NCI-H2107 (cell line): ENCODE measurements at places on chromosomes 5 and 9.

GRCh38 chr5:73444499-73445438, 3.8 kb downstream of the FOXD1 start:
- DNase-seq, result no peak

- DNase-seq, result no peak
Measured at GRCh38 chr5:134007581-134008265, 2.9 kb upstream of the VDAC1 start.

DNA sequence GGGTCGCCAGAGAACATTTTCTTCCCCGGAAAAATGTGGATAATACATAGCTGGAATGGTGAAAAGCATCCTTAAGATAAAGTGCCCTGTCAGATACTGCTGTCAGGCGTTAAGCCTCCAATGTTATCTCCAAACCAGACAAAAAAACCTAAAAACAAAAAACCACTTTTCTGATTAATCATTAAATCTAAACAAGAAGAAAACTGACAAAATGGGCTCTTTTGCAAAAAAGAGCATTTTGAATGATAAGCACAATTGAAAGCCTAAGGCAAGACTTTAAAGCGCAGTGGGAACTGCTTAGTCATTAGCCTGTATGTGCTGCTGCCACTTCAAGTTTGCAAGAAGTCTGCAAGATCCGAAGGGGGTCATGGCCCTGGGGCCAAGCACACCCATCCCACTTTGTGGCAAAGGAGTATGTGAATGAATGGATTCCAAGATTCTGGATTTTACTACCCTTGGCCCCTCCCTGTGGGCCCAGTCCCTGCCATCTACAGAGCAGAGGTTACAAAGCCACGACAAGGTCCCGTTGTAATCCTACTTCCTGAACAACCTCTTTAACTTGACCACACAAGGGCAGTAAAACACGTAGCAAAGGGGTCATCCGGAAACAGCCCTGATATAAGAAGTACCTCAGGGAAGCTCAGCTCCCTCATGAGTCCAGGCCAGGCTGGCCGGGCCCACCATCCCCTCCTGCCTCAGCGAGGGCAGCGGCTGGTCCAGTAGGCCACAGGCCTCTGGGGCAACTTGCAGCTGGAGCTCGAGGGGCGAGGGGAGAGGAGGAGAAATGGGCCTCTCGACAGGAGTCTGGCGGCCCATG, 29.7 kb downstream of the SHB start:
- DNase-seq, result no peak

DNA sequence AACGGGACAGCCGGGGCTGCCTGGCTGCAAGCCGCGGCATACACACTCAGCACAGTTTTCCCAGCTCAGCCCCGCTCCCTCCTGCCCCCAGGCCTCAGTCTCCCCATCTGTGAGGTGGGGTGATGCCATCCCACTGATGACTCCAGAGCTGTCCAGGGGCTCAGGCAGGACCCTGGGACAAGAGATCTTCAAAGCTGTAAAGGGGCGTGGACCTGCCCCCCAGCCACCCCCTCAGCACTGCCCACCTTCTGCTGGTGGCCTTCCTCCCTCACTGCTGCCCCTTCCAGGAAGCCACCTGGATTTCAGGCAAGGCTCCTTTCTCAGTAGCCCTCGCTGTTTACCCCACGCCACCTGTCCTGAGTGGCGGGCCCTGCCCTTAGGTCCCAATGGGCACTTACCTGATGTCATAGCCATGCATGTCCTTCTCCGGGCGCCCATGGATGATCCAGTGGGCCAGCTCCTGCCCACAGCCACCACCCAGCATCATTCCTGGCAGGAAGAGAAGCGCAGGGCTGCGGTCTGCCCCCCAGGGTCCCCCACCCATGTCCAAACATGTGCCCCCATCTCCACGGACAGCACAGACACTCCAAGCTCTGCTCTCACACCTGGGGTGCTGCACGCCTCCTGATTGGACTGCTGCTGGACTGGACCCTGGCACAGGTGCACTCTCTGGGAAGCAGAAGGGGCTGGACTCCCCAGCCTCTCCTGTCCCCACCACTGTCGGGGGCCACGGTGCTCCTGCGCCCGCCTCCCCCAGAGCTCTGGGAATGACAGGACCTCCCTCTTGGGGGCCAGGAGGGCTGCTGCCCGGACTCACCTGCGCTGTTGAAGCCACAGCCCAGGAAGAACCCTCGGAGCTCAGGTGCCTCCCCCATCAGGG, 25.7 kb downstream of the SARDH start:
- DNase-seq, result no peak

DNA sequence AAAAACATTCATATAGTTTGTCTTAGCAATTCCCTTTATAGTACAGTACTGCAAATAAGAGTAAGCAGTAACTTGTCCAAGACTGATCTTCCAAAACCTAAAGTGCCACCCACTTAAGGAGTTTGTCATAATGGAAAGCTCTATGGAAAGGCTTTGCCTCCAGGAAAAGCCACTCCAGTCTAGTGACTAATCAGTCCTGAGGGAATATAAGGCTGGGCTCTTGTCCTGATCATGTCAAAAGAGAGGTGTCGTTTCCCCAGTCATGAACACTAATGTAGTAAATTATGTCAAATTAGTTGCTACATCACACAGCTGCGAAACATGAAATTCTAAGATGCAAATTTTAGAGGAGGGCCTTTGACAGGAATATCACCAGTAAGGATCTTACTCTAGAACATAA, 271.6 kb downstream of the GABRB2 start:
- no peak for DNase-seq

DNA sequence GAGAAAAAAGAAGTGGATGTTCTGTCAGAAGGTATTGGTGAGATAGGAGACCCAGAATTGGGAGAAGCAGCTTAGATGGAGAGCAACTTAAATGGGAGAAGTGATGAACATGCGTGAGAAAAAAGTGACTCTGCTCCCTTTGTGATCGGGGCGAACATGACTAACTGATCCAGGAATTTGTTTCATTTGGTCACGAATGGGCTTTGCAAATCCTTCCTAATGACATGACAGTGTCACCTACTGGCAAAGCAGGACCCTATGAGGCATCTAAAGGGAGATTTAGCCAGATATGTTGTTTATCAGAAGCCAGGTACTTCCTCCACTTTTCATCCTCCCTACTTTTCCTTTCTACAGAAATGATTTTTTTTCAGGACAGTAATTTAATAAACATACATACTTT, 787.4 kb upstream of the RGMB start:
- DNase-seq, result no peak

DNA sequence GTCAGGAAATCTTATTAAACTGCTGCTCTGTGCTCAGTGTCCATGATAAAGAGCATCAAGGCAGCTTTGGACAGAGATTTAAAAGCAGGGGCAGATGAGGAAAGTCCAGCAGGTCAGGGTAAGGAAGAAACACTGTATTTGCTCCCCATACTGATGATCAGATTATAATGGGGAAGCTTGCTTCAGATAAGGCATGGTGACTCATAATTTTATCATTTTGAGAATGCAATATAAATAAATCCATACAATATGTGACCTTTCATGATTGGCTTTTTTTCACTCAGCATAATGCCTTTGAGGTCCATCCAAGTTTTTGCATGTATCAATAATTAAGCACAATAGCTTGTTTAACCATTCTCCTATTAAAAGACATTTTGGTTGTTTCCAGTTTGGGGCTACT, 48.1 kb upstream of the LHFPL2 start:
- no peak for DNase-seq

GRCh38 chr5:11672385-11673085, 231.7 kb downstream of the CTNND2 start:
- DNase-seq, result no peak

DNA sequence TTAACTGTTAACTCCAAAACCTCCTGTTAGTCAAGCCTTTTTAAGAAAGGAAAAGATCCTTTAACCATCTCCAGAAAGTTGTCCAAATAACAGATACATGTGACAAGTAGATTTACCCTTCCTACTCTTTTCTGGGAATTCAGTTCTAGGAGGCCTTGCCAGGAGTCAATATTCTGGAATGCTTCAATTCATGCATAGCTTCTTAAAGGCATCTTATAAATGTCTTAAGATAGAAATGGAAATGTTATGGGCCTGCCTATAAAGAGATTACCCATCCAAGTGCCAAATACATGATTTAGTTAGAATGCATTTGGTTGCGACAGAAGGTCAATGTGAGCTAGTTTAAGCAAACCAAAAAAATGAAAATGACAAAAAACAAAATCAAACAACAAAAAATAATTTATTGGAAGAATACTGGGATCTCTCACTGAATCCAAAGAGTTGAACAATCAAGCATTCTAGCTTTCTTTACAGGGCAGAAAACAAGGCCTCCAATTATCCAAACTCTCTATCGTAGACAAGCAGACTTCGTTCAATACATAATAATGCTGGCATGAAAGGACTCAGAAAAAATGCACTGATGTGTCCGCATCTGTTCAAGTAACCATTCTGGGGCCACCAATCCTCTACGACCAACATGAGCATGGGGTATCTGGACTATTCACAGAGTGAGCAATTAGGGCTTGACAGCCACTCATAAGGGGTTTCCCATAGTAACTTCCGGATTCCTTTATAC, 188.6 kb downstream of the CTNND2 start:
- no peak for DNase-seq

DNA sequence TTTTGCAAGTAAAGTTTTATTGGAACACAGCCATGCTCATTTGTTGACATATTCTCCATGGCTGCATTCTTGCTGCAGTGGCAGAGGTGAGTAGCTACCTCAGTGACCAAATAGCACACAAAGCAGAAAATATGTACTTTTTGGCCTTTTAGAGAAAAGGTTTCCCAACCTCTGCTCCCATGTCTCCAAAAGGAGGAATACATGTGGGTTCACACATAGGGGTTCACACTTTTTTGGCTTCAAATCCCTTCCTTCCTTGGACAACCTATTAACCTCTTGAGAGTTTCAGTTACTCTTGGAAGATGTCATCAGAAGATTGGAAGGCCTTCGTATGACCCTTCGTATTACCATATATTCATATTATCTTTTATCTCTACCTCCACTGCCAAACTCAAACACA, 285.1 kb upstream of the TUT7 start:
- no peak for DNase-seq

DNA sequence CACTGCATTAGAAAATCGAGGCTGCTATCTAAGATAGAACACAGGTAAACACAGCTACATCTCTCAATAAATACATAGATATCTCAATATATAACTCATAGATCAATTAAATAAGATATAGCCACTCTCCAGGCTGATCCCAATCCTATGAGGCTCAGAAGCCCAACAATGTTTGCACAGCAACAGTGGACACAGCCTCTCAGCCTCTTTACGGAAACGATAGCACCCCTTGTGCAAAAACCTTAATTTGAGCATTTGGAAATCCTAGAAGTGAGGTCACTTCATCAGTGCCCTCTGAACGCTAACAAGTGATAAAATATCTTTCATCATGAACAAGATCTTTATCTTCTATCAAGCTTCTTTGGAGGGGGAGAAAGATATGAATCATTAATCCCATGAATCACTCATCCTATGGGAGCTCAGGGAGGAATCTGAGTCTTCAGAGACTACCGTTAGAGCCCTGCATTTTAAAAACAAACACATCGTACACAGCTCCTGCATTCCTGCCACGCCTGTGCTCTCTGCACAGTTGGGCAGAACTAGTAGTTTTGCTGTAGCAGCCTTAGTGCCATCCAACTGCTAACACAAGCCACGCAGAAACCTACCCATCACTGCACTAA, 71.4 kb downstream of the MED27 start:
- no peak for DNase-seq

DNA sequence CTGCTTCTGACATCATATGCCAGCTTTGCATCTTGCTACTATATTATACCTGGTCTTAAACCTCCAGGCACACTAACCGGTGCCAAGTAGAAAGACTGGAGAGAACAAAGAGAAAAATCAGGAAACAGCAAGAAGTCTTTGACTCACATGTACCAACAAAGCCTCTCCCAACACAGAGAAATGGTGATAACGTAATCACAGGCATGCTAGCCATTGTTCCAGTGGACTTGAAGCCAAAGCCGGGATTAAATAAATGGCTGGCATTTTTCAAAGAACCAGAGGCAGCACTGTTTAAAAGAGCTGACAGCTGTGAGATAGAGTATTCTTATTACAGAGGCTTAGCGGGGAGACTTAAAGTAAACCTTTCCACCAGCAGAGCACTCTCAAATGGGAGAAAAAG, 148.4 kb upstream of the NFIL3 start:
- DNase-seq, result no peak

DNA sequence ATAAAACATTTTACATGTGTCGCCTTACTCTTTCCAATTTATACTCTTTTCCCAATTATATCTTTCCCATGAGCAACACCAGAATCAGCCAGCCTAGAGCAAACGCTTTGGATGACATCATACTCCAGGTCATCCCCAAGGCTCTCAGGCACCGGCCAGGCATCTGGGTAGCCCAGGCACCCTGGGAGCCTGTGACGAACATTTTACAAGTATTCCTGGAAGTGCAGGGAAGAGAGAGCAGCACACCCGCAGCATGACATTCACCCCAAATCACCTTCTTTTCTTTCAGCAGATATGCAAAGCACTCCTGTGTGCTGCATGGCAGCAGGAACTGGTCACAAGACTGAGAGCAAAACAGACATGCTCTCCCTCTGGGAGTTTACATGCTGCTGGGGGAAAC, 75.7 kb upstream of the SMIM23 start:
- no peak for DNase-seq

- no peak for DNase-seq
Measured at GRCh38 chr9:17137566-17137965, 2.7 kb downstream of the CNTLN start.

DNA sequence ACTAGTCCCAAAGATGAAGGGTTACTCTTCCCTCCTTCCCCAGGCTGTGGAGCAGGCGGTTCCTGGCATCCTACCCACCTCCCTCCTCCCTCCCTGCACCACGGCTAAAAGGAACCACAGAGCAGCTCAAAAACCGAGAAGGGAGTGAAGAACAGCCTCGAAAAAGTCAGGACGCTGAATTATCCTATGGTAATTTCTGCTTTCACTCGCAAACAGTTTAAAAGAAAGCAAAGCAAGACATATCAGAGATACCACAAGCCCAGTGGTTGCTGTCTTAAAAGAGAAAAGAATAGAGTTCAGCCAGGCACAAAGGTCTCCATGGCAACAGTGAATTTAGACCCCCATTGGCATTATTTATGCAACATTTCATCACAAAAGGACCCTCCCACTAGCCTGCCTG, 315.4 kb downstream of the CTNND2 start:
- no peak for DNase-seq

DNA sequence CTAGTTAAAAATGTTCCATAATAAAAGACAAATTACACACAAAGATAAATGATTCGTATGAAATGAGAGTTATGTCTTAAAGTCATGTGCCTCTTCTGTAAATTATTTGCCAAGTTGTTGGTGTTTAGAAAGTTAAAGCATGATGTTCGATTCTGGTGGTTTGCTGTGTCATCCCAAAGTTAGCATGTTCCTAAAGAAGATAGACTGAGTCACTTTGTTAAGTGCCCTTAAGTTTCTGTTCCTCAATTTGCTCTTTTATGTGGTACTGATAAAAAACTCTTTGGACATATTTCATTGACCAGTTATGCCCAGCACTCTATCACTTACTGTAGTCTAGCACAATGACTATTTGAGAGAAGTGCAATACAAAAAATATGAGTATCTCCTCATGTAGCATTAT, 366.9 kb upstream of the ZNF608 start:
- no peak for DNase-seq

GRCh38 chr9:104278929-104279496, 184.9 kb downstream of the SMC2 start:
- no peak for DNase-seq

- no peak for DNase-seq
Measured at GRCh38 chr5:36691226-36691625, 84.8 kb downstream of the SLC1A3 start.

GRCh38 chr5:39464088-39464487, 39.3 kb upstream of the DAB2 start:
- DNase-seq, result no peak

- no peak for DNase-seq
Measured at GRCh38 chr5:153258469-153258868, 232.0 kb upstream of the GRIA1 start.
